A673 (cell line): ENCODE measurements at places on chromosomes 7 and 10. TPM values are rescaled to one million over a fixed set of nuclear protein-coding genes. Genes with fewer than 3 reads are reported as not detected.
A peak's percentile ranks its signal among the peaks of the same experiment; 100 is the strongest.

- no peak overlapping the region for H3K27ac ChIP-seq
- H3K4me1 ChIP-seq: no peaks in the 10 kb centered on the region
- DNase-seq: no peak
- H3K36me3 ChIP-seq: no peaks in the 10 kb centered on the region
- H3K4me3 ChIP-seq: no peak overlapping the region
- H3K27me3 ChIP-seq: no peaks in the 10 kb centered on the region
These were observed 7.2 kb downstream of the ABLIM1 start for GRCh38 chr10:114650831-114651230.

The ITGA8 gene
- total RNA-seq: 0.07 TPM in 1 of 2 replicates, not detected in the other

- H3K27ac ChIP-seq: no peak overlapping the region
- no peaks in the 10 kb centered on the region for H3K36me3 ChIP-seq
- peaks cover 17% of the 10 kb centered on the region for H3K4me1 ChIP-seq
- no peak overlapping the region for H3K4me3 ChIP-seq
- no peaks in the 10 kb centered on the region for H3K27me3 ChIP-seq
These were observed 41.7 kb downstream of the ARHGAP12 start for GRCh38 chr10:31886885-31887284.

- H3K27ac ChIP-seq: peak overlapping the region; percentile 40
- no peaks in the 10 kb centered on the region for H3K27me3 ChIP-seq
- no peak overlapping the region for H3K4me3 ChIP-seq
- H3K36me3 ChIP-seq: no peaks in the 10 kb centered on the region
- peak; percentile 66 for DNase-seq
- peaks cover 16% of the 10 kb centered on the region for H3K4me1 ChIP-seq
These were observed 99.6 kb upstream of the CCNY start for GRCh38 chr10:35236739-35237138.

DNA sequence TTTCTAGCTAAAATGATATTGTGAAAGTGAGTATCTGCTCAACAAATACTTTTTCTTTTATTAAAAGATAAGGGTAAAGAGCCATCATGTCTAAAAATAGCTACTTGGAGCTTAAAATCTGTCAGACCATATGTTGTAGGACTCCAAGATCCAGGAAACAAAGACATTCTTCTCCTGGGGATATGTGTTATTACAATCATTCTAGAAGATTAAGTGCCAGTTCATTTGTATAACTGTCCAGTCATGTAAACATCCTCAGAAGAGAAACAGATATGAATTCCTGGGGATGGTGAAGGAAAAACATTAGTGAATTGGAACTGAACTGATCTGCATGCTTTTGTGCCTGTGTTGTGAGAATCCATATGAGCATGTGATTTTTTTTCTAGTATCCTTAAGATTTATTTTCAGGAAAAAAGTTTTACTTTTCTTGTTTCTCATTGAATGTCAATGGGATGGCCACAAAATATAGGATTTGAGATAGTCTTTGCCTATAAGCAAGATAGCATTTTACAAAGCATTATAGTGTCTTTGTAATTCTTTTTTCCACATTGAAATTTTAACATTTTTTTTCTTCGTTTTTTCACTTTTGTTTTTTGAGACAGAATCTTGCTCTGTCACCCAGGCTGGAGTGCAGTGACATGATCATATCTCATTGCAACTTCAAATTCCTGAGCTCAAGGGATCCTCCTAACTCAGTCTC is 14.4 kb upstream of the MTERF1 start:
- no peaks in the 10 kb centered on the region for H3K27me3 ChIP-seq
- H3K4me1 ChIP-seq: peaks cover 9% of the 10 kb centered on the region
- no peak overlapping the region for H3K27ac ChIP-seq

DNA sequence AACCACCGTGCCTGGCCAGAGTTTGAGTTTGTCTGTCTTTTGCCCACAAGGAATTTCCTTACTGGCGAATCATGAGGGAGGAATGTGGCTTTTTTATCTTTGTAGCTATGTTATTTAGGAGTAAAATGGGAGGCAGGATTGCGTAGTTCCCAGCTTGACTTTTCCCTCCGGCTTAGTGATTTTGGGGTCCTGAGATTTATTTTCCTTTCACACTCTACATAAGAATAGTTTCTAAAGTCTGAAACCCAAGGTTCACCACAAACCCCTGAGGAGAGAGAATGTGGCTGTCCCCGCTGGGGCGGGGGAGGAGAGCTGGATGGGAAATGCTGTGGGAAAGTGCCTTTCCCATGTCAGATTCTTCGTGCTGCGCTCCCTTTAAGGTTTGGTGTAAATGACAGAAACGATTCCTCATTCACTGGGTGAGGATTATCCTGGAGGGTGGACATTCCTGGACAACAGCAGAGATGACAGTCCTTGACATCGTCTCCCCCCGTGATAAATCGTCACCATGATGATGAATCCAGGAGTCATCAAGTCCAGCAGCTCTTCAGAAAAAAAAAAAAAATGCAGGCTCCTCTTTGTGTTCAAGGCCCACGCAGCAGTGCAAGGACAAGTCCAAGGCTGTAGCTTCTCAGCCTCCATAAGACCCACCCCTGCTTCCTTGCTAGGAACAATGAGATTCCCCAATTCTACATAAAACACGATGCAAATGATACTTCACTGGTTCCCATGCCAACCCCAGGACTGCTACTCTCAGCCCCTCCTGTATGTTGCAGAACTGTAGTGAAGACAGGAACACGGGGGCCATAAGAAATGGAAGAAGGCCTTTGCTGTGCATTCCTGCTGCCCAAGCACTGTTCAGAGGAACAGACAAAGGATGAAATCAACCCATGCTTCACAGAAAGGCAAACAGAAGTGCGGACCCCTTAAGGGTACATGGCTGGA is 233.1 kb downstream of the CCDC3 start:
- H3K27me3 ChIP-seq: no peaks in the 10 kb centered on the region
- H3K4me3 ChIP-seq: no peak overlapping the region
- H3K4me1 ChIP-seq: no peaks in the 10 kb centered on the region
- no peak for DNase-seq
- H3K27ac ChIP-seq: no peak overlapping the region
- no peaks in the 10 kb centered on the region for H3K36me3 ChIP-seq

DNA sequence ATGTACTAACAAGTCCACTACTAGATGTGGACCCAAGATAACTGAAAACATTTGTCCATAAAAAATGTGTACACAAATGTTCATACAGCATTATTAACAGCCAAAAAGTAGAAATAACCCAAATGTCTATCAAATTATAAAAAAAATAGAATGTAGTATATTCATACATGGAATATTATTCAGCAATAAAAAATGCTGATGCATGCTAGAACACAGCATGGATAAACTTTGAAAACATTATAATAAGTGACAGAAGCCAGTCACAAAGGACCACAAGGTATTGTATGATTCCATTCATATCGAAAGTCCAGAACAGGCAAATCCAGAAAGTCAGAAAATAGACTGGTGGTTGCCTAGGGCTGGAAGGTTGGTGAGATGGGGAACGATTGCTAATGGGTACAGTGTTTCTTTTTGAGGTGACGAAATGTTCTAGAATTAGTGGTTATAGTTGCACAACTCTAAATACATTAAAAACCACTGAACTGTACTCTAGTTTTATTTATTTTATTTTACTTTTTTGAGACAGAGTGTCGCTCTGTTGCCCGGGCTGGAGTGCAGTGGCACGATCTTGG is 43.3 kb upstream of the ANLN start:
- no peak for DNase-seq
- H3K36me3 ChIP-seq: no peaks in the 10 kb centered on the region
- H3K4me1 ChIP-seq: no peaks in the 10 kb centered on the region

The NEUROD6 gene
- total RNA-seq: not detected in 2 replicates

The ZNF511 gene
- total RNA-seq: 51.8 and 61.4 TPM in 2 replicates

GRCh38 chr7:113460067-113460466 is 341.7 kb upstream of the SMIM30 start:
- peaks cover 5% of the 10 kb centered on the region for H3K27me3 ChIP-seq
- DNase-seq: no peak
- H3K27ac ChIP-seq: no peak overlapping the region
- H3K36me3 ChIP-seq: no peaks in the 10 kb centered on the region
- H3K4me1 ChIP-seq: no peaks in the 10 kb centered on the region

- H3K4me3 ChIP-seq: no peak overlapping the region
- H3K27ac ChIP-seq: no peak overlapping the region
- H3K4me1 ChIP-seq: no peaks in the 10 kb centered on the region
- no peak for DNase-seq
- H3K27me3 ChIP-seq: no peaks in the 10 kb centered on the region
These were observed 191.8 kb upstream of the CXCL12 start for GRCh38 chr10:44576702-44577191.

The TMEM270 gene
- total RNA-seq: not detected in 2 replicates

DNA sequence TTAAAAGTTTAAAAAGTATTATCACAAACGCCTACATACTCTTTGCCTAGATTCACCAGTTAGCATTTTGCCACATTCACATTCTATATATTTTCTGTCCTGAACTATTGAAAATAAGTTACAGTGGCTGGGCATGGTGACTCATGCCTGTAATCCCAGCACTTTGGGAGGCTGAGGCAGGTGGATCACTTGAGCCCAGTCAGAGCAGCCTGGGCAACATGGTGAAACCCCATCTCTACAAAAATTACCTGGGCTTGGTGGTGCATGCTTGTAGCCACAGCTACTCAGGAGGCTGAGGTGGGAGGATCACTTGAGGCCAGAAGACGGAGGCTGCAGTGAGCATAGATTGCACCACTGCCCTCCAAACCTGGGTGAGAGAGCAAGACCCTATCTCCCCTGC is 5.3 kb downstream of the ARPC1A start:
- H3K36me3 ChIP-seq: peaks cover 20% of the 10 kb centered on the region
- H3K27ac ChIP-seq: peak overlapping the region; percentile 39
- no peaks in the 10 kb centered on the region for H3K27me3 ChIP-seq
- no peak overlapping the region for H3K4me3 ChIP-seq
- no peaks in the 10 kb centered on the region for H3K4me1 ChIP-seq

- no peak overlapping the region for H3K27ac ChIP-seq
- no peak for DNase-seq
- no peak overlapping the region for H3K4me3 ChIP-seq
- H3K36me3 ChIP-seq: no peaks in the 10 kb centered on the region
- H3K4me1 ChIP-seq: no peaks in the 10 kb centered on the region
These were observed 141.1 kb upstream of the PCBD1 start for GRCh38 chr10:71029411-71029892.

The SDK1 gene
- 14.7 and 17.0 TPM in 2 replicates for total RNA-seq

DNA sequence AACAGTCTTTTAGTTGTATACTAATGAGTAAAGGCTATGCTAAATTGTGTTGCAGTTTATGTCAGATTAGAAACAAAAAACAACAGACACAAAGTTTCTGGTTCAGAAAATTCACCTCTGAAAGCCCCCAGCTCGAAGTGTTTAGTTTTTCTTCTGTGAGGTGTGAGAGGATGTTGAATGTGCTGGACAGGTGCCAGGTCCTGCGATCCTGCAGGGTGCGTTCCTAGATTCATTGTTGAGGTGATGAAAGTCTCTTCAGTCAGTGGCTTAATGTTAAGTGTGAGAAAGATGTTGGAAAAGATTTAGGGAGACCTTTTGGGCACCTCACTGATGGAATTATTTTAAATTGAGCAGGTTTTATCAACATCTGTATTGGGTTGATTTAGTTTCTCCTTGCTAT is 287.3 kb downstream of the SDK1 start:
- DNase-seq: no peak
- no peaks in the 10 kb centered on the region for H3K36me3 ChIP-seq
- H3K27me3 ChIP-seq: no peaks in the 10 kb centered on the region
- H3K4me3 ChIP-seq: no peak overlapping the region
- H3K4me1 ChIP-seq: peaks cover 8% of the 10 kb centered on the region

The HOXA1 gene
- not detected in 2 replicates for total RNA-seq

The ERLIN1 gene
- total RNA-seq: 54.1 and 54.9 TPM in 2 replicates

DNA sequence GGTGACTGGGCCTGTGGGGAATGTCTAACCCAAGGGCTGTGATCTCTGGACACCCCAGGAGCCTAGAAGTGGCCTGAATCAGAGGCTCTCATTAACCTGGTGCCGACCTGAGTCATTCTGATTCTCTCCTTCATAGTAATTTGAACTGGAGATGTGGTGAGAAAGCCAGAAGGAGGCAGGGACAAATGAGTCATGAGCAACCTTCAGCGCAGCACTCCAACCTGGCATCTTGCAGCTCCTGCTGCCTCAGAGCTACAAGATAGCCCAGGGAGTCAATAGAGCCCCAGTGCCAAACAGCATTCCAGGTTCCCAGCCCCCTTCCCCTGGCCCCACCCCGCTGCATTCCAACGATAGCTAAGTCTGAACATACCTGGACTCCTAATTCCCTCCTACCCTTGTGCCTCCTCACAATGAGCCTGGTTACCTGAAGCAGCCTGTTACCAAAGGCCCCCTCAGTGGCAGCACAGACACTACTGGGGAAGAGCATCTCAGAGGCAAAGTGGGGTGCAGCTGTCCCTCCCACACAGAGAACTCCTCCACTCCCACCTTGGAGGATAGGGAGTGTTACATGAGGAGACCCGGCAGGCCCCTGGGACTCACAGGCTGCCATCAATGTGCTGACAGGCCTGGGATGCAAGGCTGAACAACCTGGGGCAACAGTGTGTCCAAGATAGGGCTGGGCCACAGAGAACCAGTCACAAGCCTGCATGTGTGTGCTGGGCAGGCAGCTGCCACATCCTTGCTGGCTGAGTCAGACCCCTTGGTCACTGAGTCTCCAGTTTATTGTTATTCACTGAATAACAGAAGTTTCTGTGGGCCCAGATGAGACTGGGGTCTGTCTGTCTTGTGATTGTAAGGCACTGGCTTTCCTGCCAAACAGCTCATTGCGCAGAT is 76.8 kb upstream of the LEP start:
- no peak for DNase-seq
- H3K4me3 ChIP-seq: no peak overlapping the region
- peaks cover 7% of the 10 kb centered on the region for H3K4me1 ChIP-seq
- no peaks in the 10 kb centered on the region for H3K36me3 ChIP-seq

- peaks cover 15% of the 10 kb centered on the region for H3K4me1 ChIP-seq
- H3K36me3 ChIP-seq: no peaks in the 10 kb centered on the region
- no peak overlapping the region for H3K4me3 ChIP-seq
- DNase-seq: peak; percentile 61
- H3K27me3 ChIP-seq: peaks cover 7% of the 10 kb centered on the region
These were observed 18.4 kb upstream of the FRMD4A start for GRCh38 chr10:14349081-14349480.

GRCh38 chr7:23530405-23530804 is 1.4 kb downstream of the TRA2A start:
- peak overlapping the region; percentile 99 for H3K27ac ChIP-seq
- no peaks in the 10 kb centered on the region for H3K36me3 ChIP-seq
- H3K4me1 ChIP-seq: peaks cover 38% of the 10 kb centered on the region
- no peaks in the 10 kb centered on the region for H3K27me3 ChIP-seq
- peak overlapping the region; percentile 80 for H3K4me3 ChIP-seq

DNA sequence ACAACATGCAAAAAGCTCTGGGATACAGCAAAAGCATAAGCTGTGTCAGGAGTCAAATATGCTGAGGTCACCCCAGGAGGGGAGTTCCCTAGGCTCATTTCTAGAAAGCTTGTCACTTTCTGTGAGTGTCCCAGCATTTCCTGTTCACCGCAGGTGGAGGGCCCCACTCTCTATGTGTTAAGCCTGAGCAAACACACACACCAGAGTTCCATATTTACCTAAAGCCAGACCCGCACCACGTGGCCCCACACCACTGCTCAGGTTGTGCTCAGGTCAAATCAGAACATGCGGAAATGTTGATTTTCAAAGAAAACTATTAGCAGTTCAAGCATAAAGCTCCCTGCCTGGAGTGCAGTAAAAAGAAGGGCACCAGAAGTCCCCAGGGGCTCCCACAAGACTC is 259.6 kb upstream of the PPP2R2D start:
- no peak overlapping the region for H3K4me3 ChIP-seq
- DNase-seq: peak; percentile 10
- H3K36me3 ChIP-seq: no peaks in the 10 kb centered on the region

The KIF11 gene
- total RNA-seq: 91.4 and 92.0 TPM in 2 replicates
